T-helper 17 cell (primary cell): ENCODE measurements at places on chromosomes 3 and 15.

GRCh38 chr3:114356066-114356465, 62.2 kb downstream of the TIGIT start:
- no peak for DNase-seq

DNA sequence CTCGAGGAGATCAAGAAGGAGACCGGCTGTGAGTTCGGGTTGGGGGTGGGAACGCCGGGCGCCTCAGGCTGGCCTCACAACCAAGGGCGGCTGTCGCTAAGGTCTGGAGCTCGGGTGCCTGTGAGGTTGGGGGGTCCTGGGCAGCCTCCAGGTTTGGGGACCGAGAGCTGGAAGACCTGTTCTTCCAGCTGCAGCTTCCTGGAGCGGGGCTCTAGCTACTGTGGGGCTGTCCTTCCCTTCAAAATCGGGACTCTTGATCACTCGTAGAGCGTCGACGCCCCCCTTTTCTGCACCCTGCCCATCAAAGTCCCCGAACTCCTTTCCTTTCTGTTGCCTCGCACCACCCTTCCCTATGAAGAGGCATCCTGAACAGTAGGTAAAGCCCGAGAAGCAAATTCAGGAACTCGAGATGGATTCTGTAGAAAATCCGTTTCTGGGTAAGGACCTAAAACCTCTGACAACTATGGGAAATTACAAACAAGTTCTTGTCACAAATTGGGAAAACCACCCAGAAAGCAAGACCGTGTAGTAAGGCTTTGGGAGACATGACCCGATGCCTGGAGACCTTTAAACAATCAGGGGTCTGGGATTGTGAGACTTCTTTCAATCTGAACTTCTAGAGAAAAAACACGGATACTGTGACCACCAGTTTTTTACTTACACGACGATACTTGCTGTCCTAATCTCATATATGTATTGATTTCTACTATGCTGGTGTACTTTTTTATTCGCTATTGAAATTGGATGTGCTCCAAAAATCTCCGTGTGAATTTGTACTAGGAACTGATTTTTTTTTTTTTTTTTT, 556 bp downstream of the CHP1 start:
- DNase-seq: no peak

- DNase-seq: no peak
Measured at GRCh38 chr15:82176542-82176941, 86.0 kb downstream of the EFL1 start.

DNA sequence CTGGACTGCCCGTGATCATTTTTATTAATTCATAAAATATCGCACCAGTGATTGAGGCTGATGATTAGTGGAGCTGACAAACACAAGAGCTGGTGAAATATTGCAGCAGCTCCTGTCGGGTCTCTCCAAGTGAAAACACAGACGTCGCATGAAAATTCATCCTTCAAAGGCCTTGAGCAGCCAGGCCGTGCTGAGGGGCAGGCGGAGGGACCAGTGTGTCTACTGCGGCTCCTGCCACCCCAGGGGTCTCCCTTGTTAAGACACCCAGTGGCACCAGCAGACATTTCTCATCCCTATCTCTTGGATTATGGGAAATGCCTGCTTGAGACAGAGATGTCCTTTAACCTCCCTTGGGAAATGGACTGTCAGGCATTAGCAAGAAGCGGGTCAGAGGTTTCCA, 289.4 kb upstream of the TLE3 start:
- no peak for DNase-seq

GRCh38 chr15:66284271-66284670, 9.1 kb upstream of the DIS3L start:
- no peak for DNase-seq

- DNase-seq: no peak
Measured at GRCh38 chr3:129822241-129822640, 71.3 kb downstream of the TMCC1 start.

DNA sequence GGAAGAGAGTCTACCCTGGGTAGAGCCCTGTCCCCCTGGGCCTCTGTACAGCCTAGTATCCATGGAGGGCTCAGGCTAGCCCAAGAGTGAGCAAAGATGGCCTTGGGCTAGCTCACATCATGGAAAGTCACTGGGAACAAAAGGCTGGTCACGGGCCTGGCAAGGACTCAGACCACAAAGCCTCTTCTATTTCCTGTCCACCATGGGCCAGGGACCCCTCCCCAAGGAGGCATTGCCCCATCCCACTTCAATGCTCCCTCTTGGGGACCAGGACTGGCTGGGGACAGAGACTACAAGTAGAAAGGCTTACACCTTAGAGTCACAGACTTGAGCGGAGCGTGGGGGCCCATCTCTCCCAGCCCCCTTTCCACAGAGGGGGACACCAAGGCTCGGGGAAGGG, 16.9 kb downstream of the DUSP7 start:
- DNase-seq: no peak

DNA sequence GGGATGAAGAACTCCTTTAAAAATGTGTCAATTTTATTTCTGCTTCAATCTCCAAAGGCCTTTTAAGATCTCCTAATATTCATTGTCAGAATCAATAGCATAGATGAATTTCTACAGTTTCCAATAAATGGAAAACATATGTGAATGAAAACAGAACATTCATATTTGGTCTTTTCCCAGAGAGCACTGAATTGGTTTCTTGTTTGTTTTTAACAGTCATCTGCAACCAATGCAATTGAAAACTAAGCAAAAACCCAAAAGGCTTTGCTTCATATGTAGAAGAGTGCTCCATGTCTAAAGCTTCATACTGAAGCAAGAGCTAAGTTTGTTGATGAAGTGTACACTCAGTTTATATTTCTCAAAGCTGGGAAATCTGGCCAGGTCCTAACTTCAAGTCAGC, 426.5 kb upstream of the CDIN1 start:
- DNase-seq: no peak

DNA sequence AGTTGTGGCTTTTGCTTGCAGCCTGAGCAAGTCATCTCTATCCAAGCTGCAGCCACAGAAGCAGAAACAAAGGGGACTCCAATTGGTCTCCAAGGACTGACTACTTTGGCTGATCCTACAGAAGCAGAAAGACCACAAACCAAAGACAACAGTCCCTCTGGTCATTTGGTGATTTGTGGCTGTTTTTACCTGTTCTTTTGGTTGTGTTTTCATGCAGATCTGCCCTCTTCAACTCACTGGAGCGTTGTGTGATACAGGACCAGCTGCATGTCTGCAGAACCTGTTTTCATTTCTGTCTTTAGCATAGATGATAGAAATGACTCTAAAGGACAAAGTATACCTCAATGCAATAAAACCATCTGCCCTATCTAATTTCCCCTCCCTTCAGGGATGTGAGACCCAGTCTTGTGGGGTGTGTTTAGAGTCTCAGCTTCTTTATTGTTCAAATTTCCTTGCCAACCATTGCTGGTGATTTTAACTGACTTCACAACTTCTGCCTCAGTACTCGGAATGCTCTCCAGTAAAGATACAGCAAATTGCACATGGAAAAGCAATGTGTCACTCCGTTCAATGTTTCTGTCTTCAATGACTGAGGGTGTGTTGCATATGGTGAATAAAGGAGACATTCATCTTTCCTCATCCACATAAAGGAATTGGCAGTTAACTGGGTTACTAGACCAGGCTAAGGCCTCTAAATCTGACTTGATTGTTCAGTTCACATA, 48.9 kb upstream of the SLC7A14 start:
- DNase-seq: no peak

- no peak for DNase-seq
Measured at GRCh38 chr3:109334572-109334971, 2.8 kb downstream of the DPPA4 start.

DNA sequence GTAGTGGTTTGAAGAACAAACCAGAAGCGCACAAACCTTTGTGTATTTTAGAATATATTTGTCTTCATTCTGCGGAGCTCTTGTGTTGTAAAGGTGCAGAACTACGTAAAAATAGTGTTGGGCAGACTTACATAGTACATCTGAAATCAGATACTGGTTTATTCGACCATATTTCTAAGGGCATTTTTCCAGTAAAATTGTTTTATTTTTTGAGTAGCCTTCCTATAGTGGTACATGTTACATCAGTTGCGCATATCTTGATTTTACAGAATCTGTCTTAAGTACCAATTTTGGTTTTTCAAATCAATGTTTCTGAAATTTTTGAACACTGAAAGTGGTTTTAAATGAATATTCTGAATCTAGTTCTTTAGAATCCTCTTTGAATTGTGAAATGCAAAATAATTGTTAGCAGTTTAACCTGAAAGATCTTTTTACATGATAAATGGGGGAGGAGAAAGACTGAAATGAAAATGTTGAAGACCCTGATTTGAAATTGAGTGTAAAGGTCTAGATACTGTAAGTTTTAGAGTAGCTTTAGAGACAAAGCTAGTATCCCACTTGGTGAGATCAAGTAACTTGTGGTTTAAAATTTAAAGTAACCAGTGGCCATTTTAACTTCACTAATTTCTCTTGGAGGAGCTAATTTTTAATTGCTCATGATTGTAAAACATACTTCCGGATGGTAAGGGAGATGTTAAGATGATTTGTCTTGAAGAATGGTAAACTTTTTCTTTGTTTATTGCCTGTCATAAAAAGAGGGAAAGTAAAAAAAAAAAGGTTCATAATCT, 15.5 kb upstream of the CHD2 start:
- DNase-seq: no peak

DNA sequence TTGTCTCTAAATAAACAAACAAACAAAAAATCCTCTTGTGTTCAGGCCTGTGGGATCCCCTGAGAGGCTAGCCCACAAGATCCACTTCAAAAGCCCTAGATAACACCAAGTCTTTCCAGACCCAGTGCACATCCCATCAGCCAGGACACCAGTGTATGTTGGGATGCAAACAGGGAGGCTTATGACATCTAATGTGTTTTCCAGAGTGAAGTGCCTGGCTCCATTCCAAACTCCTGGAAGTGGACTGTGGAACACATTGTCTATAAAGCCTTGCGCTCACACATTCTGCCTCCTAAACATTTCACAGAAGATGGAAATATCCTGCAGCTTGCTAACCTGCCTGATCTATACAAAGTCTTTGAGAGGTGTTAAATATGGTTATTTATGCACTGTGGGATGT, 57.0 kb downstream of the MLH1 start:
- DNase-seq: no peak

DNA sequence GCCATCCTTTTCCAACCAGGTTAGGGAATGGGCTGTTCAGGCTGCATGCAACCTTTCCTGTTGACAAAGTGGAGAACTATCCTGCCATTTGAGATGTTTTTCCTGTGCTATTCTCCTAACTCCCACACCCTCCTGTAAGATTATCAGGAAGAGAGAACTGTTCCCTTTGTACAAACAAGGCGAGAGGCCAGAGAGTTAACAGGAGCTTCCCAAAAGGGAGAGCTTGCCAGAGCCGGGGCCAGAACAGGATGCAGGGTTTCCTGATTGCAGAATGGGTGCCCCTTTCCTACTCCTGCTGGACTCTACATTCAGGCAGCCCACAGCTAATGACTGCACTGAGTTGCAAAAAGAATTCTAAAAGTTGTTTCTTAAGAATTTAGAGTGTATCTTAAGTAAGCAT, 17.1 kb downstream of the PML start:
- DNase-seq: no peak

DNA sequence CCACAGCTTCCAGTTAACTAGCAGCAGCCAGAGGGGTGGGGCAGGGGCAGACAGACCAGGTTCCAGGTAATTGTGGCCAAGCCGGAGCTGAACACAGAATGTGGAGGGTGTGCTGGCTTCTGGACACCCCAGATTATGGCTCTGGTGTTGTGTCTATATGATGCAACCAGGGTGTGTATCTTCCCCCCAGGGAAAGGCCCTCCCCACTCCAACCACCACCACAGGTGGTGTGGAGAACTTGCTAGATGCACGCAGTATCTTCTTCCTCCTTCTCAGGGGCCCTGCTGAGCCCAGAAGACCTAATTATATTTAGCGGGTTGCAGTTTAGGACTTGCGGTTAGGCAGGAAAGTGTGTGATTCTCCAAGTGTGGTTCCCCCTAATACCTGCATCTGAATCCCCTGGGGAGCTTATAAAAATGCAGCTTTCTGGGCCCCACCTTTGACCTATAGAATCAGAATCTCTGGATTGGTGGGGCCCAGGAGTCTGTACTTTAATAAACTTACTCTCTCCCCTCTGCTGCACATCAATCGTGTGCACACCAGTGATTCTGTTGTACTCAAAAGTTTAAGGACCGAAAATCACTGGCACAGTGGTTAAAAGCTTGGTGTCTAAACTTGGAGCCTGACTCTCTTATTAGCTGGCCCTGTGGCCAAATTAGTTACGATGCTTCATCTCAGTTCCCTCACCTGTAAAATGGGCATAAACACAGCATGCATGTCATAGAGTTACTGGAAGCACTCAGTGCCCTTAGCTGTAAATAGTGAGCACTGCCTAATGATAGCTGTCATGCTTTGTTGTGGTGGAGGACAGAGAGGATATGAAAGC, 379.1 kb upstream of the PROK2 start:
- DNase-seq: no peak

DNA sequence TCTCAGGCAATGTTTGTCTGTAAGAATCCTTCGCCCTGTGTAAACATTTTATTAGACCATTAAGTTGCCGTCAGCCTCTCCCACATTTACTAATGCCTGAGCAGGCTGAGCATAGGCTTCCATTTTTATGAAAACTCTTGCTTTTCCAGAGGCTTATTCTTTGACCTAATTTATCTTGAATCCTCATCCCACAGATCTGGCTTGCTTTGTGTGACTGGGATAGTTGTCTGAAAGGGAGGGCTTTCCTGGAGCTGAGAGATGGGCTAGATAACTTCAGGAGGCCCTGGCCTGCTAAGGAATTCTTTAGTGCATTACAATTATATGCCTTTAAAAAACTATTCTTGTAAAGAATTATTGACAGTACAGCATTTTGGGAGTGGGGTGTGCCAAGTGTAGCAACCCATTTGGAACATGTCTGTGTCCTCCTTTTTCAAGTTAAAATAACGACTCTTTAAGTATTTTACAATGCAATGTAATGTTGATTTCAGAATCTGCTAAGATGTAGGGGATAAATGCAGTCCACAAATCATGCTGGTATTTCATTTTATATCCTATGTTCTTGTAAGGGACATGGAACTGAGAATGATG, 52.4 kb downstream of the EEFSEC start:
- no peak for DNase-seq

DNA sequence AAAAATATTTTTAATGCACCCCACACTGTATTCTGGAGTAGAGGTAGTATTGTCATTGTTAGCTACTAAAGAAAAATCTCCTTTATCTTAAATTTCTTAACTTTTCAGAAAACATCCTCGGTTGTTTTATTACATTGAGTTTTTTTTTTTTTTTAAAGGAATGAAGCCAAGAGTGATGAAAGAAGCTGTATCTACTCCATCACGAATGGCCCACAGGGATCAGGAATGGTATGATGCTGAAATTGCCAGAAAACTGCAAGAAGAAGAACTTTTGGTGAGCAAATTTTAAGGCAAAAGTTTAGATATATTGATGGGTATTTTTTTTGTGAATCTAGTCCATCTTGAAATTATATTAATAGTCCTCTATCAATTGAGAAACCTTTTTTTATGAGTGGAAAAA, 49.7 kb upstream of the UTS2B start:
- DNase-seq: no peak
